Cardiac muscle cell (in vitro differentiated cells and primary cell): ENCODE measurements at places on chromosomes 6 and 20. TPM values are rescaled to one million over a fixed set of nuclear protein-coding genes. Genes with fewer than 3 reads are reported as not detected.

DNA sequence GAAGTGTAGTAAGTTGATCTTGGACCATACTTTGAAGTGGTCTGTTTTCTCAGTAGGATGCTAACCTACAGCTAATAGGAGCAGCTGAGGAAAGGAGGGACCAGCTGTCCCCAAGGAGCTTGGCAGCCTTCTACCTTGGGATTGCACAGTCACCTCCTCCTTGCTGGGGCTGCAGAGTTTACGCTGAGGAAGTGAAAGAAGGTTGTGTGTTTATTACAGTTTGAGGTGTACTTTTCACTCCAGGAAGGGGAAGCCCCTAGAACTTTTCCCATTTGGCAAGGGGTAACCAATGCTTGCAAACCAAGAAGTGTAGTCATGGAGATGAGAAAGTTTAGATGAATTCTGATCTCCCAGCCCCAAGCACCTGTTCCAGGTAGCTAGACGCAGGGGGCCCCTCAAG, 58.8 kb downstream of the BMP6 start:
- H3K27ac ChIP-seq = no peak overlapping the region
- no peaks in the 10 kb centered on the region for H3K27me3 ChIP-seq
- H3K4me1 ChIP-seq = no peaks in the 10 kb centered on the region

DNA sequence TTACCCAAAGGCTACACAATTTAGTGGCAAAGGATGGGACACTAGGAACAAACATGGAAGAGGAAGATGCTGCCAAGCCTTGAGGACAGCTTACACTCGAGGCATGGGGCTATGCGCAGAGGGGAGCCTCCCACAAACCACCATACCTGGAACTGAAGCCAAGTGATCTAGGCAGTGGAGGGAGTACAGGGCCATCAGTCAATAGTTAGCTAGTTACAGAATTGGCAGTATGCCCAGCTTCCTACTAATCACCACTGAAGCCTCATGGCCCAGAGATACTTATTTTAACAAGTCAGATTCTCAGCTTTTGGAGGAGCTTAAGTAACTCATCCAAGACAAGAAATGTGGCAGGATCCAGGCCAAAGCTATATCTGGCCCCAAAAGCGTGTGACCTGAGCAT, 226.6 kb upstream of the MOCS1 start:
- no peaks in the 10 kb centered on the region for H3K36me3 ChIP-seq
- H3K27ac ChIP-seq = no peak overlapping the region
- H3K4me1 ChIP-seq = no peaks in the 10 kb centered on the region
- no peak overlapping the region for H3K4me3 ChIP-seq
- no peak for DNase-seq

SDHAF4 gene
- 21.3 and 41.0 TPM in 2 replicates for polyA plus RNA-seq

DNA sequence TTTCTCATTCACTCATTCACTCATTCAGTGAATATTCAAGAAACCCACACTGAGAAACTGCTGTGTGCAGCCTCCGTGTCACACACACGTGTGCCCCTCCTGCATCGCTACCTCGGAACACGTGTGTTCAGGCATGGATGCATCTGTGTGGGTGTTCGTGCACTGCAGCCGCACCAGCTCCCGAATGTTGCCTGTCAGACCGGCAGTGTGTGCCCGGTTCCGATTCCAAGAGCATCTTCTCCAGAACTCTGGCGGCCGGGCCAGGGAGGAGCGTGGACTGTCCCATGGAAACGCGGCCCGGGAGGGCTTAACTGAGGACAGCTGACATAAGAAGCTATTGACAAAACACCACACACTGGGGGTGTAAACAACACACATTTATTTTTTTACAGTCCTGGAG, 216.0 kb downstream of the DLL1 start:
- H3K27ac ChIP-seq = no peak overlapping the region
- no peaks in the 10 kb centered on the region for H3K27me3 ChIP-seq
- DNase-seq = no peak
- no peaks in the 10 kb centered on the region for H3K36me3 ChIP-seq
- no peaks in the 10 kb centered on the region for H3K4me1 ChIP-seq
- H3K4me3 ChIP-seq = no peak overlapping the region

GRCh38 chr6:4313044-4313686, 177.8 kb upstream of the ECI2 start:
- H3K36me3 ChIP-seq = no peaks in the 10 kb centered on the region
- no peaks in the 10 kb centered on the region for H3K27me3 ChIP-seq
- H3K4me3 ChIP-seq = no peak overlapping the region
- H3K4me1 ChIP-seq = no peaks in the 10 kb centered on the region

DNA sequence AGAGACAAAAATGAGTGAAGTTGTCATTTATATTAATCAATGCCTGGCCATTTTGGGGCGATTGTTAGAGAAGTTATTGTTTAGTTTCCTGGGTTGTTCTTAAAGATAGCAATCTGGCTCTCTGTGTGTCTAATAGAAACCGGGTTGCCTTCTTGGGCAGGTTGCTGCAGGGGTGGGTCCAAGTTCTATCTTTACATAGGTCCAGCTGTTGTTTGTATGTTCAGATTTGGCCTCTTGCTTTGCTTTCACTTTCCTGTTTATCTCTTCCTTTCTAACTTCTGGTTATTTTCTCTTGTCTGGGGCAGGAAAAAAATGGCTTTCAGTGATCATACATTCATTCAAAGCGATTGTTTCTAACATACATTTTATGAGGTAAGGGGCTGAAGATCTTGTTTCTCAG, 128.4 kb upstream of the NOX3 start:
- H3K27me3 ChIP-seq = no peaks in the 10 kb centered on the region
- no peaks in the 10 kb centered on the region for H3K4me1 ChIP-seq
- no peak overlapping the region for H3K27ac ChIP-seq
- no peak for DNase-seq
- no peaks in the 10 kb centered on the region for H3K36me3 ChIP-seq
- no peak overlapping the region for H3K4me3 ChIP-seq
